ENCODE measurements at places on chromosomes 3 and 15. TPM values are rescaled to one million over a fixed set of nuclear protein-coding genes. Genes with fewer than 3 reads are reported as not detected.

Gene SI
- not detected for polyA plus RNA-seq

DNA sequence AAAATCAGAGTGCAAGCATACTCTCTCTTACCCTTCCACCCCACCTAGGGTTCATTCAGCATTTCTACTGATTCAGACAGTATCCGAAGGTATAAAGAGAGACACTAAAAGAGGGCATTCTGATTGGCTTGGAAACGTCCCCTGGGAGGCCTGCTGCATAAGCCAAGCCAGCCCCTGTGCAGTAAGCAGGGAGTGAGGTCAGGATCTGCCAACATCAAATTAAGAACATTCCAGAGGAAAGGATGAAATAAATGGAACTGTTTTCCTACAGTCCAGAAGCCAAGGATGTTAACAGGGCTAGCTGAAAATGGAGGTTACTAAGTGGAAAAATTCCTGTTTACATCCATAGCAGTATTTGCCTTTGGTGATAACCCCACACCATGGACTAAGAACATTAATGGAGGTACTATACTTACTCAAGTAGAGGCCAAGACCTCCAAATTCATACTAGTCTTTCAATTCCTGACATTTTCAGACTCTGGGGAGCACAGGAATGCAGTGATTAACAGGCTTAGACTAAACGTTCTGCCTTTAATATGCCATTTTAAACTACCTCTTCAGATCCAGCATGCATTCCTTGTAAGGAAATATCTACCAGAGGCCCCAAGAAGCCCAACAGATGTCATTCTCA, 34.5 kb downstream of the NPTN start:
- DNase-seq, result peak; percentile 47

Gene GRAMD1C
- polyA plus RNA-seq, result 25.2 TPM

Gene NUP210
- polyA plus RNA-seq, result 29.7 TPM

GRCh38 chr15:70559265-70560239, 203.8 kb downstream of the UACA start:
- DNase-seq, result peak; percentile 59

DNA sequence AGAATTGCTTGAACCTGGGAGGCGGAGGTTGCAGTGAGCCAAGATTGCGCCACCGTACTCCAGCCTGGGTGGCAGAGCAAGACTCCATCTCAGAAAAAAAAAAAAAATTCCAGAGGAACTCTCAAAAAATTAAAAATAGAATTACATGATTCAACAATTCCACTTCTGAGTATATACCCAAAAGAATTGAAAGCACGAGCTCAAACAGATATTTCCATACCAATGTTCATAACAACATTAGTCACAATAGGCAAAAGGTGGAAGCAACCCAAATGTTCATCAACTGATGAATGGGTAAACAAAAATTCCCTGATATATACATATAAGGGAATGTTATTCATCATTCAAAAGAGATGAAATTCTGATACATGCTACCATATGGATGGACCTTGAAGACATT, 16.9 kb upstream of the MORF4L1 start:
- DNase-seq, result no peak

DNA sequence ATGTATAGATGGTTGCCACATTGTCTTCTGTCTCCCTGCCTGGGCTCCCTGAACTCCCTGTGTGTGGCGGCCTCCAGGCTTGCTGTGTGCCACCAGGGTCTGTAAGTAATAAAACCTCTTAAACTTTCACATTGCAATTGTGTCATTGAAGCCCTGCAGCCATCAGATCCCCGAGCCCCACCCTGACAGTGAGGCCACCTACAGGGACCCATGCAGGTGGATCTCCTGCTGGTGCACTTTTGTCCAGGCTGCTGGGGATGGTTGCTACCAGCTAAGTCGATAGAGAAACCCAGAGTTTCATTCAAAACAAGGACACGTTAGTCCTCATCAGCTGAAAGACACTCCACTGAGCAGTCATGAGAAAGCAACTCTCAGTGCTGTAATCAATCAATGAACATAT, 133.6 kb upstream of the PRICKLE2 start:
- DNase-seq, result no peak

DNA sequence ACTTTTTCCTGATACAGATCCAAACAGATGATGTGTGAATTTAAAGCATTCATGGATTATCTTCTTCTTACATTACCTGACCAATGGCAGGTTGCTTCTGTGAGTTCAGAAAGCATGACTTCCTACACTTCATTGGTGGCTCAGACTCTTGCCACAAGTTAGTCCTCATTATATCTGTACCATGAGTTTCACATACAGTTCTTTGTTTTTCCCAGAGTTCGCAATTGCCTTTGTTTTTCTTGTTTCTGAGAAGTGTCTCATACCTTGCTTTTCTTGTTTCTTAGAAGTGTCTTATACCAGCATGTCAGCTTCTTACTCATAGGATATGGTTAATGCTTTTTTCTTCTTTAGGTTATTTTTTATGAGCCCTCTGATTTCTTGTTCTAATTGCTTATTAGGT, 133.8 kb upstream of the TLE3 start:
- no peak for DNase-seq

Gene RHCG
- 1.9 TPM for polyA plus RNA-seq

DNA sequence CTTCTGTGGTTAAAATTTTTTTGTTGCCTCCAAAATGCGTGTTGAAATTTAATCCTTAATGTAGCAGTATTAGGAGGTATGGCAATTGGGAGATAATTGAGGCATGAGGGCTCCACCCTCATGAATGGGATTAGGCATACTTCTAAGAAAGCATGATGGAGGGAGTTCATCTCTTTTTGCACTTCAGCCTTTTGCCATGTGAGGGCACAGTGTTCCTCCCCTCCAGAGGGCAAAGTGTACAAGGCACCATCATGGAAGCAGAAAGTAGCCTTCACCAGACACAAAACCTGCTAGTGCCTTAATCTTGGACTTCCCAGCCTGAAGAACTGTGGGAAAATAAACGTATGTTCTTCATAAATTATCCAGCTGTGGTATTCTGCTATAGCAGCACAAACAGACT, 429.5 kb downstream of the ZIC1 start:
- no peak for DNase-seq

DNA sequence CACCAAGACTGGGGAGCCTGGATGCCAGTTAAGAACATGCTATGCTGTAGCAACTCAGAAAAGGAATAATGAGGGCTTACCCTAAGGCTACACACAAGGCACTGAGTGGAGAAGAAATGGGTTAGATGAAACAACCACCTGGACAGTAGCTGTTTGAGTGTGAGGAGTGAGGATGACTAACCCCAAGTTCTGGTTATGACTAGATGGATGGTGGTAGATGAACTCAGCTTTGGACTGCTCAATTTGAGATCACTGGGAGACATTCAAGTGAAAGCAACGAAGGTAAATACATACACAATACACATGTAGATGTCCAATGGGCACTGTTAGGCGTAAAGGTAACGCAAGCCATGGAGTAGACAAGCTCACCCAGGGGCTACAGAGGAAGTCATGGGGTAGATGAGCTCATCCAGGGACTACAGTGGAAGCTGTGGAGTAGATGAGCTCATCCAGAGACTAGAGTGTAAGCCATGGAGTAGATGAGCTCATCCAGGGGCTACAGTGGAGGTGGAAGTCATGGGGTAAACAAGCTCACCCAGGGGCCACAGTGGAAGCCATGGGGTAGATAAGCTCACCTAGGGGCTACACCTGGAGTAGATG, 98.3 kb downstream of the ANO10 start:
- no peak for DNase-seq

DNA sequence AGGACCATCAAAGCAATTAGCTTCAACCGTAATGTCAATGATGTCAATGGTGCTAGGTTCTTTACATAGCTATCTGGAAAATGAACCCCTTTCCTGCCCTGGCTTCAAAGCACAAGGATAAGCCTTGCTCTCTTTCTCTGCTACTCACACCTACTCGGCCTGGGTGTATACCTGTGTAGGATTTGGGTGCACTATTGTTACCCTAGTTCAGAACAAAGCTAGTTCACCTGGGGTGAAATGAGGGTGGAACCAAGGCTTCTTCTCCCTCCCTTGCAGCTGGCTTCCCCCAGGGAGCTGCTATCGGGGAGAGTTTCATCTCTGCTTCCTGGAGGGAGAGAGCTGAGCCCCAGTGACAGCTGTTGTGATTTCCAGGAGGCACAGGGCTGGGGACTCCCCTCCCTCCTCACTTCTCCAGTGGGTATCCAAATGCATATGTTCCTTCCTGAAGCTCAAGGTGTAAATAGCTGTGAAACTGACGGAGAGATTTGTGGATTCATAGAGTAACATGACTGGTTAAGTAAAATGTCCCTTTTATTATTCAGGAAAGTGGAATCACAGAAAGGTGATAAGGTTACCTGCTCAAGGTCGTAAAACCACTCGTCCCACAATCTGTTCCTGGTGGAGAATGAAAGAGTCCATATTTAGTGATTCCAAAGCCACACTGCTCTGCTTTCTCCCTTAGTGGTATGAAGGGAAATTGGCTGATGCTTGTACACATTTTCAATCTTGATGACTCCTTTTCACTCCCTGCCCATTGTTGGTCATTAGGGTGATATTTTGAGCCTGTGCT, 11.8 kb upstream of the C3orf70 start:
- no peak for DNase-seq

Gene PLA2G4D
- 0.22 TPM for polyA plus RNA-seq

All from renal pelvis (tissue), 12 donors.